ENCODE measurements at places on chromosomes 2 and 18.

DNA sequence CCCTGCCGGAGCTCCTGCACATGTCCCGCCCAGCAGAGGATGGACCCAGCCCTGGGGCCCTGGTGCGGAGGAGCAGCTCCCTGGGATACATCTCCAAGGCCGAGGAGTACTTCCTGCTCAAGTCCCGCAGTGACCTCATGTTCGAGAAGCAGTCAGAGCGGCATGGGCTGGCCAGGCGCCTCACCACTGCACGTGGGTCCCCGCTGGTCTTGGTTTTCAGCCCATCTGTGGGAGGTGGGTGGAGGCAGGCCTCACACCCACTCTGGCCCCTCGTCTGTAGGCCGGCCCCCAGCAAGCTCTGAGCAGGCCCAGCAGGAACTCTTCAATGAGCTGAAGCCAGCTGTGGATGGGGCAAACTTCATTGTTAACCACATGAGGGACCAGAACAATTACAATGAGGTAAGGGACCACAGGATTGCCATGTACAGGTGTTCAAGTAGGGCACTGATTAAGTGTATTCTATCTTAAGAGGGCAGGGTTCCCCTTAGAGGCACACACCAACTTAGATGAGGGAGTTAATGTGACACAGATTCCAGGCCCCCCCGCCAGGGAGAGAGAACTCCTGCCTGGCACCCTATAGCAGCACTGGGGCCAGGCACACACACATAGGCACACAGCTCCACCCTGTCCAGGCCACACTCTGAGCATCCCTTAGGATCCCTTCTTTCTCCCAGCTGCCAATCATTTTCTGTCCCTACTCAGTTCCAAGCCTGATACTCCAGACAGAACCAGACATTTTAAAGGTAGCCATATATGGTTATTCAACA is 5.4 kb upstream of the CHRNG start:
- DNase-seq: no peak

GRCh38 chr2:19360266-19360965 is 2.0 kb upstream of the OSR1 start:
- DNase-seq: no peak

DNA sequence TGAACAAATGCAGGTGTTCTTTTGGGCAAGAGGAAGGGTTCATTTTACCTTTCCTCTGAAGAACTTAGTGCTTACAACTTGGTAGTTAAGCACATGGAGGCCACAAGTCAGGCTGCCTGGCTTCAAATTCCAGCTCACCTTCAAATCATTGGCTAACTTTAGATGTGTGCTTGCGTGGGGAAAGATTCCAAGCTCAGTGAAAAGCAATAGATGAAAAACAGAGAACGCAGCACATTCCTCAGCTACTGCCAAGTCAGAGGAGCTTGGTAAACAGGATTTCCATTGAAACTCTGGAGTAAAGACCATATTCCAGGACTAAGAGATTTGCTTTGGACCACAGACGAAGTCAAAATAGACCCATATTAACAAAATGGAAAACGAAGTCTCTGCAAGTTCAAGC is 96.3 kb upstream of the ASB18 start:
- DNase-seq: no peak

DNA sequence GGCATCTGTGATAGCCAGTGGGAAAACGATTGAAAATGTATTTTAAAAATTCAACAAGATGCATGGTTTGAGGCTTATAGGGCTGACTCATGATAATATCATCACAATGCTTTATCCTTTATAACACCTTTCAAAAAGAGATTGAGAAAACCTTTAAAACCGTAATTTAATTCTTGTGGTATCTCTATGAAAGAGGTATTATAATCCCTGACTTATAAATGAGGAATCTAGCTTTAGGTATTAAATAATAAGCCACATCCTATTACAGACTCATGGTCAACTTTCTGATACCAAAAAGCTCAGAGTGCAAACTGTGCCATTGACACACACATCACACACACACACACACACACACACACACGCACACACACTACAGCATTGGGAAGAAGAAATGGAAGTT is 134.6 kb upstream of the RAB12 start:
- DNase-seq: no peak

- DNase-seq: no peak
Observed at GRCh38 chr2:210899131-210899530, 342.7 kb downstream of the CPS1 start.

GRCh38 chr18:70072678-70073077 is 125.0 kb upstream of the CD226 start:
- no peak for DNase-seq

GRCh38 chr2:205017381-205017780 is 472.1 kb downstream of the PARD3B start:
- DNase-seq: no peak

GRCh38 chr2:110713513-110714362 is 18.6 kb upstream of the ACOXL start:
- DNase-seq: no peak

- no peak for DNase-seq
Observed at GRCh38 chr18:21040466-21040865, 71.1 kb downstream of the ROCK1 start.

GRCh38 chr2:186497928-186498327 is 11.9 kb downstream of the ZC3H15 start:
- no peak for DNase-seq

GRCh38 chr2:128631698-128632500 is 313.2 kb upstream of the HS6ST1 start:
- no peak for DNase-seq
